ENCODE measurements at places on chromosomes 2 and 18.

DNA sequence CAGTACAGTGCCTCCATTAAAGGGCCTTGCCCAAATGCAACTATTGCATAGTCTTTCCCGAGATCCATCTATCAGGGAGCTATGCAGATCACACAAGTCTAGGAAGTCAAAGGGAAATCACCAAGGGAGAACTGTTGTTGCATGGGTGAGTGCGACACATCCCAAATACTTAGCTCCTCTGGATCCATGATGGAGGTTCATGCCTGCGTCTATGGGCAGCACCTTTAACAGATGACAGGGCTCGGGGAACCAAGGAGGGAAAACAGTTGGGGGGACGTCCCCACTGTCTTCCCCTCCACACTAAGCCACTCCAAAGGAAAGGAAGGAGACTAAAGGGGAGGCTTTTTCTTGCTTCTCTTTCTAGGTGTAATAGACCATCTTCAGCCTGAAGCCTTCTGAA is 552.8 kb upstream of the PKDCC start:
- no peaks in the 10 kb centered on the region for H3K36me3 ChIP-seq
- no peaks in the 10 kb centered on the region for H3K4me1 ChIP-seq
- no peak overlapping the region for H3K4me3 ChIP-seq
- no peaks in the 10 kb centered on the region for H3K27me3 ChIP-seq
- H3K27ac ChIP-seq: no peak overlapping the region
- DNase-seq: peak; percentile 2

DNA sequence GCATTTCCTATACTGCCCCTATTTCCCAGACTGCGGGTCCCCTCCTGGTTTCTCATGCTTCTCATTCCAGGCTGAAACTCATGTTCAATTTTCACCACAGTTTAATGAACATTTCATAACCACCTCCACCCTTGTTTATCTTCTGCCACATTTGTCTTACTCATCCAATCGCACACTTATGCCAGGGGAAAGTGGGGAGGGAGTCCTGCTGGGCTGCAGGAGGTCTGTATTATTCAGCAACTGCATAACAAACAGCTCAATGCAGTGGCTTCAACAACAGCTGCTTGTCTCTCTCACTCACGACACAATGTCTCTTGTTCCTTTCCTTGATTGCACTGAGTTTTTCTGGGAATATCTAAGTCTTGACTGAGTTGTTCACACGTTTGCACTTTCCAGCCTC is 106.0 kb downstream of the ZNF519 start:
- H3K4me3 ChIP-seq: no peak overlapping the region
- no peaks in the 10 kb centered on the region for H3K36me3 ChIP-seq
- H3K27ac ChIP-seq: no peak overlapping the region

- no peaks in the 10 kb centered on the region for H3K36me3 ChIP-seq
- no peaks in the 10 kb centered on the region for H3K27me3 ChIP-seq
- H3K4me1 ChIP-seq: no peaks in the 10 kb centered on the region
- DNase-seq: no peak
- no peak overlapping the region for H3K27ac ChIP-seq
- no peak overlapping the region for H3K4me3 ChIP-seq
These were observed 120.0 kb downstream of the SNTG2 start for GRCh38 chr2:1070601-1071000.

- no peak for DNase-seq
- H3K27ac ChIP-seq: no peak overlapping the region
- H3K4me3 ChIP-seq: no peak overlapping the region
- H3K36me3 ChIP-seq: no peaks in the 10 kb centered on the region
These were observed 151.2 kb upstream of the CCDC68 start for GRCh38 chr18:55110436-55110835.

DNA sequence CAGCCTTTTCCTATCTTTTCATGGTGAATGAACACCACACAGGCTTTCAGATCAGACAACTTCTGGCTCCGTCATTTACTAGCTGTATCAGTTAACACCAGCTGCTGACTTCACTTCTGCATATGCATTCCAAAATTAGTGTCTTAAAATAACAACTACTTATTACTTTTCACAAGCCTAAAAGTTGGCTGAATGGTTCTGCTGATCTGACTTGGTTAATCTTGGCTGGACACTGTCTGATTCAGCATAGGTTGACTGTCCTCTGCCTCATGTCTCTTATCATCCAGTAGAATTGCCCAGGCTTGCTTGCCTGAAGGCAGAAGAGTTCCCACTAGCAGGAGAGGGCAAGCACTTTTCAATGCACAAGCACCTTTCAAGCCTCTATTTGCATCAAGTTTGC is 72.7 kb downstream of the MARCHF4 start:
- H3K27me3 ChIP-seq: no peaks in the 10 kb centered on the region
- no peak overlapping the region for H3K4me3 ChIP-seq

DNA sequence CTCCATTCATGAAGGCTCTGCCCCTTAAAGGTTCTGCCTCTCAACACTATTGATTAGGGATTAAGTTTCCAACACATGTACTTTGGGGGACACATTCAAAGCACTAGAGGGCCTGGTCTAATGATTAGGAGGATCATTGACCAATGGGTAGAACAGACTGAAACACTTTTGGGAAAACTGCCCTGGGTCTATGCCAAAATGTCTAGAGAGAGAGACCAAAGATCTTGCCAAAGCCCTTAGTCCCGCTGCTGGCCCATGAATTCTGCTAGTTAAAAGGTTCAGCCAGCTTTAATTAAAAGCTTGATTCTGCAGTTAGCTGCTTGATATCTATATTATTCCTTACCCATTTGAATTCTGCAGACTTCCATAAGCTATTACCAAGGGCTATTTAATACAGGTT is 613.2 kb downstream of the SLC4A3 start:
- no peak for DNase-seq
- no peaks in the 10 kb centered on the region for H3K4me1 ChIP-seq
- H3K36me3 ChIP-seq: no peaks in the 10 kb centered on the region
- no peak overlapping the region for H3K27ac ChIP-seq

- no peak overlapping the region for H3K4me3 ChIP-seq
- DNase-seq: no peak
- no peaks in the 10 kb centered on the region for H3K4me1 ChIP-seq
- H3K27me3 ChIP-seq: no peaks in the 10 kb centered on the region
These were observed 53.8 kb downstream of the COL6A3 start for GRCh38 chr2:237359894-237360780.

DNA sequence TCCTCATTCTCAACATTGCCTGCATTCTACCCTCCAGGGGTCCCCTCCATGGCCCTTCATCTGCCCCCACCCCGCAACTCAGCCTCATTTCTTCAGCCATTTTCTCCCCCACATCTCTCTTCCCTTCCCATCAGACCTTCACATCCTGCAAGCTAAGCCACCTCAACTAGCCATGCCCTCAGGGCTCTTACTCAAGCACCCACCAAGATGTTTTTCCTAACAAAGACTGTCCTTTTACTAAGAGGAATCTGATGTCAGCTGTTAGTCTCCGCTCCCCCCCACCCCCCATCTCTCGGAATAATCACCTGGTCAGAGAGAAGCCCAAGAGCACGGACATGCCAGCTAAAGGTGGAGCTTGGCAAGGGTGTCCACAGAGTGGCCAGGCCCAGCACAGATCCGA is 4.7 kb upstream of the CAPN10 start:
- H3K4me1 ChIP-seq: no peaks in the 10 kb centered on the region
- H3K4me3 ChIP-seq: no peak overlapping the region
- H3K27ac ChIP-seq: no peak overlapping the region
- no peak for DNase-seq
- no peaks in the 10 kb centered on the region for H3K27me3 ChIP-seq

GRCh38 chr2:137420744-137421143 is 543.5 kb upstream of the HNMT start:
- H3K36me3 ChIP-seq: no peaks in the 10 kb centered on the region
- no peak for DNase-seq

DNA sequence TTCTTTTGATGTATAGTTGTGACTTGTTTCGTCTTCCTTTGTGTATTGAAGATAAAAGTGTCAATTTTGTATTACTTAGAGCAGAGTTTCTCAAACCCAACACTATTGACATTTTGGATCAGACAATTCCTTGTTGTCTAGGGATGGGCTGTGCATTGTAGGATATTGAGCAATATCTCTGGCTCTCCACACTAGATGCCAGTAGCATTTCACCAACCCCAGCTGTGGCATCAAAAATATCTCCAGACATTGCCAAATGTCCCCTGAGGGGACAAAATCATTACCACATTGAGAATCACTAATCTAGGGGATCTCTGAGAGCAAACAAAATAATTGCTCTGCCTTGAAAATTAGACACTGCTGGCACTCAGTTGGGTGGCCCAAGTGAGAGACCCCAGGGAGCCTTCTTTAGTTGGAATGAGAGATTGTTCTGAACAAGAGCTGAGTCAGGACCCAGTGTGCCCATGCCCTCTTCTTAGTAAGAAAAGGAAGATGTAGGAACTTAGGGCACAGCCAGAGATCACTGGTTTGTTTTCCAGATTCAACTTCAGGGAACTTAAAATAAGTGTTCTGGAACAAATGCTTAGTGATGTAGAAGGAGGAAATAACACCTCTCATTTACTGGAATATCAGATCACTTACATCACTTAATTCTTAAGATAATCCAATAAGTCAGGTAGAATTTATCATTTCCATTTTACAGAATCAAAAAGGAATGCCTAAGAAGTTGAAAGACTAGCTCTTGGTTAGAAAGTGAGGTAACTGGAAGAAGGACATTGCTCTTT is 466.6 kb upstream of the TNP1 start:
- H3K27ac ChIP-seq: no peak overlapping the region
- no peaks in the 10 kb centered on the region for H3K36me3 ChIP-seq
- H3K4me3 ChIP-seq: no peak overlapping the region
- H3K4me1 ChIP-seq: peaks cover 31% of the 10 kb centered on the region

- no peak overlapping the region for H3K27ac ChIP-seq
- H3K4me3 ChIP-seq: no peak overlapping the region
- no peaks in the 10 kb centered on the region for H3K27me3 ChIP-seq
These were observed 144.6 kb upstream of the SATB2 start for GRCh38 chr2:199602271-199602895.

DNA sequence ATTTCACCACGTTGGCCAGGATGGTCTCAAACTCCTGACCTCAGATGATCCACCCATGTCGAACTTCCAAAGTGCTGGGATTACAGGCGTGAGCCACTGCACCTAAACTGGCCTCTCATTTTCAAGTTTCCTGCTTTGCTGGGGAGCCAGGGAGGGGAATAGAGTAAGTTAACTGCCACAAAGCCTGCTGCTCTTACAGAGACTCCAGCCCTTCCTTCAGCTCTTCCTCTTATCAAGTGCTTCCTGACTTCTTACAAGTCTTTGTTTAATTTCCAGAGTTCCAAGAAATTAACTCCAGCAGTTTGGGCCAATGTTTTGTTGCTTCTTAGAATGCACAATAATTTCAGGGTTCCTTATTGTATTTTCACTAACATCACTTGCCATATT is 24.3 kb upstream of the UBE2F start:
- no peak for DNase-seq
- H3K4me1 ChIP-seq: peaks cover 13% of the 10 kb centered on the region
- H3K27ac ChIP-seq: no peak overlapping the region
- H3K27me3 ChIP-seq: no peaks in the 10 kb centered on the region
- no peak overlapping the region for H3K4me3 ChIP-seq
